ENCODE measurements at places on chromosomes 13 and 19. TPM values are rescaled to one million over a fixed set of nuclear protein-coding genes. Genes with fewer than 3 reads are reported as not detected.

DCT gene
- total RNA-seq = not detected

TOMM40 gene
- total RNA-seq = 48.7 TPM

TMEM238 gene
- 83.4 TPM for total RNA-seq

PPM1N gene
- total RNA-seq = 0.37 TPM

ASF1B gene
- 12.5 TPM for total RNA-seq

All from left colon (tissue), 2 donors.